ENCODE measurements at places on chromosomes 2 and 18.

GRCh38 chr2:111688482-111688881, 195.5 kb downstream of the ANAPC1 start:
- DNase-seq: no peak

DNA sequence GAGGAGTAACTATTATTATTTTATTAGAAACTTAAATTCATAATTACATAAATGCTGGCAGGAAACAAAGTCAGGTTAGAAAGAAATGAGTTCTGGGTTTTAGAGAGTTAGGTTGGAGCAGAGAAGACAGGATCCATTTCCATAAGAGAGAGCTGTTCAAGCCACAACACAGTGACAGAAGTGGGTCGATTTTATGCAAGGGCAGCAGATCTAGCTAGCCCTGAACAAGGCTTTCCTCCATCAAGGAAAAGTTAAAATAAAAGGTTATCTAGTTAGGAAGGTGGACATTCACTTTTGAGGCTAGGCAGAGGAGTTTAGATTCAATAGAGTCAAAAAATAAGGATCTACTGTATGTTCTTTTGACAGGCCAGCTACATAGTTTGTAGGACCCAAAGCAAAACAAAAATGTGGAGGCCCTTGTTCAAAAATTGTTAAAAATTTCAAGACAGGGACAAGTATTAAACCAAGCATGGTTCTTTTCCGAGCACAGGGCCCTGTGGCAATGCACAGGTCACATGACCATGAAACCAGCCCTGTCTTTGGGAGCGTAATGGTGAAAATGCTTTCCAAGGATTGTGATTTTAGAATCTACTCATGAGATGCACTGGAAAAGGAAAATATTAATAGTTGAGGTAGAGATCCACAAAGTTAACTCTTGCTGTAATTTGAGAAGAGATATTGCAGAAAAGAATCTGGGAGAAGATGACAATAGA, 91.2 kb upstream of the CREB1 start:
- no peak for DNase-seq

DNA sequence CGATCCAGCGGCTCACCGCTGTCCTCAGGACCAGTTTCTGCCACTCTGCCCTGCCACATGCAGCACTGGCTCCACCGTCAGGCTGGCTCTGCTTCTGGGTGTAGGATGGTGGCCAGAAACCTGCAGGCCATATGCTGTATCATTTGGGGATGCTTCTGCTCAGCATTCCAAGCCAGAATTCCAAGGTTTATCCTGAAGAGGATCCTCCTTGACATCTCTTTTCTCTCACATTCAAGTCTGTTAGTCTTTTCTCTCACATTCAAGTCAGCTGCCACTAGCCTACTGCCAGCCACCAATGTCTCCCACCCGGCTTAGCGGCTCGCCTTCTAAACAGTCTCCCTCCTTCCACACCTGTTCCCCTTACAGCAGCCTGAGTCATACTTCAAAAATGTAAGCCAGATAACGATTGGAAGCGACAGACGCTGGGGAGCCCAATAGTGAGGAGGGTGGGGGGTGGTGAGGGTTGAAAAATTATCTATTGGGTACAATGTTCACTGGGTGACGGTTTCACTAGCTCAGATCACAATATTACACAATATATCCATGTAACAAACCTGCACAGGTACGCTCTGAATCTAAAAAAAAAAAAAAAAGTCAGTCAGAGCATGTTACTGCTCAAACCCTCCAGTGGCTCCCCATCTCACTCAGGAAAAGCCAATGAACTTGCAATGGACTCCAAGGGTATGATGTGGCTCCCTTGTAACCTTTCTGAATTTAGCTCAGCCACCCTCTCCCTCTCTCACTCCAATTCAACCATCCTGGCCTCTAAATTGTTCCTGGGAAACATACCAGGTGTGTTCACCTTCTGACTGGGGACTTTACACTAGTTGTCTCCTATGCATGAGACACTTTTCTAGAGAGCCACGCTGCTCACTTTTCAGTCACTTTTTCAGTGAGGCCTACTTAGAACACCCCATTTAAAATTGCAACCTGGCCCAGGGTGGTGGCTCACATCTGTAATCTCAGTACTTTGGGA, 38.8 kb upstream of the SP3 start:
- DNase-seq: no peak

DNA sequence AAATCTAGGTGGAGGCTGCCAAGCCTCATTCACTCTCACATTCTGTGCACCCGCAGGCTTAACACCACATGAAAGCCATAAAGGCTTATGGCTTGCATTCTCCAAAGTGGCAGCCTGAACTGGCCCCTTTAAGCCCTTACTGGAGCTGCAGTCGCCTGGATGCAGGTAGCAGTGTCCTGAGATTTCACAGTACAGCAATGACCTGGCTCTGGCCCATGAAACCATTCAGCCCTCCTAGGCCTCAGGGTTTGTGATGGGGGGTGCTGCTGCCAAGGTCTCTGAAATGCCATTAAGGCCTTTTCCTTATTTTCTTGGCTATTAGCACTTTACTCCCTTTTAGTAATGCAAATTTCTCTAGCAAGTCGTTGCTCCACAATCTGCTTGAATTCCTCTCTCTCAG, 48.6 kb downstream of the RNMT start:
- no peak for DNase-seq

GRCh38 chr2:202032846-202033316, 774 bp upstream of the FZD7 start:
- no peak for DNase-seq

- DNase-seq: no peak
These were observed 60.4 kb downstream of the PLB1 start for GRCh38 chr2:28556303-28556702.

DNA sequence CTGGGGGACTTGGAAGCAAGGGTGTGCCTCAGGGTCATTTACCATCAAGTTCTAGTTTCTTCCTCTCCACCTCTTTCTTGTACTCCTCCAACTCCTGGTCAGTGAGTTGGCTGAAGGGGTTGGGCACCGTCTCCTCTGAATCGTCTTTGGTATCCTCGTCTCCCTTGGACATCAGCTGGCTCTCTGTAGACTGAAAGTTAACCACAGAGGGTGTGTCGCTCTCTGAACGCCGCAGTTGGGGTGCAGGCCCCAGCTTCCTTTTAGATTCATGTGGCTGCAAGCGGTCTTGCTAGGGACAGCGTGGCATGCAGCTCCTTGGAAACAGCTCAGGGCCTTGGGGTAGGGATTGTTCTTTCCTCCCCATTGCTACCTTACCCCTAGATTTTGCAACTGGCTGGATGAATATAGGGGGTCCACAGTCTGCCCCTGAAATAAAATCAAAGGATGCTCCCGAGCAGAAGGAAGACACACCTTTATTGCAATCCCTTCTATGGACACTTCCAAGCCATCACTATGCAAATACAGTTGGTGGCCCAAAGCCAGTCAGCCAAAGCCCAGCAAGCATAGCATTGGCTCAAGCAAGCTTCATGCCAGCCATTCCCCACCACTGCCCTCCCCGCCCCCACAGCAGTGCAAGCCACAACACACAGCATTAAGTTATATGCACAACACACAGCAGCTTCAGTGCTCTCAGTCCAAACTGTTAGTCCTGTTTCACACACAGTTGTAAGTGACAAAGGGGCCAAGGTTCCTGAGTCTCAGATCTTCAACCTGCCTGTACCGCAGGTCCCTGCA, 93.2 kb downstream of the ADD2 start:
- DNase-seq: no peak

DNA sequence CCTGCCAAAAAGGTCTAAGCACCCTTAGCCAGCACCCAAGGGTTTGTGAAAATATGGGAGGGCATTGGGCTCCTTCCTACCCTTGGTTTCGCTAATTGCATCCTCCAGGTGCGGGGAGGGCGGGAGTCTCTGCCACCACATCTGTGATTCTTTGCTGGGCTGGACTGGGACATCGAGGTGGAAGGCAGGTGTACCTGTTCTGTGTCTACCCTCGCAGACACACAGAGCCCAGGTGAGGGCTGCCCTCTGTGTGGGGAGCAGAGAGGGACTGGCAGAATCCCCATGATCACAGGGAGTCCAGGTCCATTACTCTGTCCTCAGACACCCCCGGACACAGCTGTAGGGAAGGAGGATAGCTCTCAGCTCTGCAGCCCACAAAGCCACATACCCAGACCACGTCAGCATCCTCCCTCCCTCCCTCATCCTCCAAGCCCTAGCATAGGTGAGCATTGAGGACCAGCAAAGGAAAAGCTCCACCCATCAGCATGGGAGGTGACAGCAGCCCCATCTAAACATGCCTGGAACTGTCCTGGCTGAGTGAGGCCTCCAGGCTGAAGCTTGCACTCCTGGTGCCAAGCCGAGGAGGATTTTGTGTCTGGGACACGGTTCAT, 49.8 kb downstream of the PLB1 start:
- no peak for DNase-seq

DNA sequence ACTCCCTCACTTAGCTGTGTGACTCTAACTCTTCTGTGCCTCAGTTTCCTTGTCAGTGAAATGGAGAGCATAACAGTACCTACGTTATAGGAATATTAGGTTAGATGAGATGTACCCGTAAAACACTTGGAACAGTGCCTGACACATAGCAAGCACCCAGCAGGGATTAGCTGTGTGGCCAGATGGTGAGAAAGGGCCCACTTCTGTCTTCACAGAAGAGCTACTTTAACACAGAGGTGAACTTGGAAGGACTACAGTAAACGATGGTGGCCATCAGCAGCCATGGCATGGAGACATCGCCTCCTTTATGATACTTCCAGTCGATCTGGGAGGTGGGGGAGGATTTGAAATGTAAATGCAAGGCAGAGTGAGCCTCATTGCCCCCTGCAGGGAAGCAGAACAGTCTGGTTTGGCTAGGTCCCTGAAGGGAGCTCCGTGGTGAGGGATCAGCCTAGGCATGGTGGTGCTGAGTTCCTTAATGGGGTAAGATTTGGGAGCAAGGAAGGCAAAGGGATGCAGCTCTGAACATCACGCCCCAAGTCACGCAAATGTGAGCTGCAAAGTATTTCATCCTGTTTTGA, 101.7 kb upstream of the ALPP start:
- no peak for DNase-seq

- no peak for DNase-seq
These were observed 633.1 kb downstream of the BCL11A start for GRCh38 chr2:59920307-59920706.

GRCh38 chr2:45612285-45612684, 1.2 kb upstream of the SRBD1 start:
- DNase-seq: no peak

DNA sequence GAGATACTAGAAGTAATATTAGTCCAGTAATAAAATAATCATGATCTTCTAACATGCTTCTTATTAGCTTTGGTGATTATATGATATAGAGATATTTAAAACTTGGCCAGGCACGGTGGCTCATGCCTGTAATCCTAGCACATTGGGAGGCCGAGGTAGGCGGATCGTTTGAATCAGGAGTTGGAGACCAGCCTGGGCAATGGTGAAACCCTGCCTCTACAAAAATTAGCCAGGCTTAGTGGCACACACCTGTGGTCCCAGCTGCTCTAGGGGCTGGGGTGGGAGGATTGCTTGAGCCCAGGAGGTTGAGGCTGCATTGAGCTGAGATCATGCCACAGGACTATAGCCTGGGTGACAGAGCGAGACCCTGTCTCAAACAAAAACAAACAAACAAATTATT, 87.0 kb downstream of the WDR7 start:
- no peak for DNase-seq

GRCh38 chr2:99096728-99097127, 44.8 kb upstream of the C2orf15 start:
- no peak for DNase-seq

- no peak for DNase-seq
These were observed 12.0 kb downstream of the RUFY4 start for GRCh38 chr2:218081063-218081462.

GRCh38 chr2:98809878-98810587, 79.1 kb upstream of the MGAT4A start:
- no peak for DNase-seq

- no peak for DNase-seq
These were observed 9.3 kb upstream of the ATL2 start for GRCh38 chr2:38386377-38386776.

DNA sequence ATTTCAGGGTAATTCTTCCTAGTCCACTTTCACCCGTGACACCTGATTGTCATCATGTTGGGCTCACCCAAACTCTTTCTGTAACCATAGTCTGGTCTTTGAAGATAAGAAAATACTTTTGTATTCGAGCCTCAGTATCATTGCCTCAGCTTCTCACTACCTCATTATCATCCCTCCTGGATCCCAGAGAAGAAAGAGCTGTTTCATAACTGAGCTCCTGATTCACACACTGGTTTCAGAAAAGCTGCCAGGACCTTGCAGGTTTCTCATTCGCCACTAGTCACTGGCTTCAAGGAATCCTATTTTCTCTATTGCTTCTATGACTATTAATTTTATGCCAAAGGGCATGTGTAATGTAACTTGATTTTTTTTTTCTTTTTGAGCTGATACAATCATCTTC, 2.9 kb upstream of the CRIM1 start:
- DNase-seq: no peak

DNA sequence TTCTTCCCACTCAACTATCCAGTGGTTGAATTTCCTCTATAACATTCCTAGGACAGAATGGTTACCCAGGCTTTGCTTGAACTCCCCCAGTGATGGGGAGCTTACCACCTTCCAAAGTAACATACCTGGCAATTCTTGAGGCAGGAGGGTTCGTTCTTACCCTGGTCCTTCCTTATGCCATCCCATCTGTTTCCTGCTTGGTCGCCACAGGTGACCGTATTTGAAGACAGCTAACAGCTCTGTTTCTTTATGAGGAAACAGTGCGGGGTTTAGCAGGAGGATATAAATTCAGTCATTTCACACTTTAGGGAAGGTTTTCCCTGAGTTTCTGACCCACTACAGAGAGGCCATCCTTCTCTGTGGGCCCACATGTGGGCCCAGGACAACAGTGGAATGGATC, 42.6 kb downstream of the FOSL2 start:
- DNase-seq: no peak

DNA sequence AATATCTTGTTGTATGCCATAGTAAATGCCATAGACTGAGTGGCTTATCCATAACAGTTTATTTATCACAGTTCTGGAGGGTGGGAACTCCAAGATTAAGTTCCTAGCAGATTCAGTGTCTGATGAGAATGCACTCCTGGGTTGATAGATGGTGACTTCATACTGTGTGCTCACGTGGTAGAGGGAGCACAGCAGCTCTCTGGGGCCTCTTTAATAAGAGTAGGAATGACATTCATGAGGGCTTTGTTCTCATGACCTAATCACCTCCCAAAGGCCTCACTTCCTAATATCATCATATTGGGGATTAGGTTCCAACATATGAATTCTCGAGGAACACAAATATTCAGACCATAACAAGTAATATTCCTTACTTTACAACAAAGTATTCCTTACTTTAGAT, 98.1 kb upstream of the SH3BP4 start:
- no peak for DNase-seq

GRCh38 chr2:113966832-113967231, 76.9 kb downstream of the ACTR3 start:
- DNase-seq: no peak

GRCh38 chr2:104768694-104769093, 85.2 kb upstream of the POU3F3 start:
- DNase-seq: no peak

GRCh38 chr2:195683174-195683573, 26.1 kb downstream of the SLC39A10 start:
- DNase-seq: no peak

- peak; percentile 10 for DNase-seq
These were observed 323.2 kb downstream of the PLCL1 start for GRCh38 chr2:198127627-198128026.

GRCh38 chr18:21241301-21242048, 557 bp upstream of the GREB1L start:
- no peak for DNase-seq

GRCh38 chr2:20571231-20571630, 79.7 kb downstream of the HS1BP3 start:
- DNase-seq: no peak

- no peak for DNase-seq
These were observed 128.0 kb upstream of the TACR1 start for GRCh38 chr2:75327334-75327733.

- DNase-seq: no peak
These were observed 1170.3 kb upstream of the CHAC2 start for GRCh38 chr2:52597346-52597745.
